NCI-H2107 (cell line): ENCODE measurements at places on chromosomes 3 and 15.

- DNase-seq = peak; percentile 29
These were observed 65.5 kb downstream of the GALK2 start for GRCh38 chr15:49235446-49236124.

DNA sequence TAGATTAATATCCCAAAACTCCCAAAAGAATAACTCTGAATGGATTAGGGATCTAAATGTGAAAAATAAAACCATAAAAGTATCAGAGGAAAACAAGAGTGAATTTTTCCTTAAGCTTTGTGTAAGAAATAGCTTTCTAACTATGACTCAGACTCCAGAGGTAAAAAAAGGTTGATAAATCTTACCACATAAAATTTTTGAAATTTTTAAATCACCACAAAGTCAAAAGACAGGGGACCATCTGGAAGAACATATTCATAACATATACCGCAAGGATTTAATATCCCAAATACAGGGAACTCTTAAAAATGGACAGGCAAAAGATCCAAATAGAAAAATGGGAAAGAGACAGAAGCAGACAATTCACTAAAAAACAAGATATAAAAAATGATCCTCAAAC is 145.0 kb downstream of the ARNT2 start:
- no peak for DNase-seq

GRCh38 chr3:122919291-122919610 is 108.3 kb downstream of the SEMA5B start:
- DNase-seq = no peak

DNA sequence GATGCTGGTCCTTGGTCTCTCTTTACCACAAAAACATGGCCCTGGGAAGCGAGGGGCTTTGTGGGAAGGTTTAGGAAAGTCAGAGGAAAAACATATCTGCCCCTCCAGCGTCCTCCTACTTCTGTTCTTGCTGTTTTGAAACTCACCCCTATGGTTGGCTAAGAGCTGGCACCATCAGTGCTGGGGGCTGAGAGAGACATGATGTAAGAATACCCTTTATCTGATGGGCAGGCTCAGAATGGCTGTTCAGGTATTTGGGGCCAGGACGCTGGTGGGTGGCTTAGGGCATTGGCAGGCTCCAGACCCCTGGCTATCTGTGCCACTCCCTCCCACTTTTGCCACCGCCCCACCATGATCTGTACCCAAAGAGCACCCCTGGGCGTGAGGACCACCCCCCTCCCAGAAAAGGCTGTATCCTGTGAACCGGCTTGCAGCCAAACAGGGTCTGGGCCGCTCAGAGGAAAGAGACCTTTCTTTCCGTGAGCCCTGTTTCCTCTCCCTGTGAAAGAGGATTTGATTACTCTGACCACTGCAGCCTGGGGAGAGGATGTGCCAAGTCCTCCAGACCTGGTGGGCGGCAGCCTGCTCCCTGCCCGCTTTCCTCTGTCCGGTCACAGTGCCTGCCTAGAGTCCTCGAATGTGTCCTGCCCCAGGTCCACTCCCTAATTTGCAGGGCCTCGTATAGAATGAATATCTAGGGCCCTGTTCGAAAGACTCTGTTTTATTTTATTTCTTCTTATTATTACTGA is 61.3 kb upstream of the SLC6A6 start:
- DNase-seq = no peak

- DNase-seq = no peak
These were observed 3.8 kb upstream of the GABPB1 start for GRCh38 chr15:50358845-50359244.

GRCh38 chr15:70575231-70576226 is 187.8 kb downstream of the UACA start:
- no peak for DNase-seq

DNA sequence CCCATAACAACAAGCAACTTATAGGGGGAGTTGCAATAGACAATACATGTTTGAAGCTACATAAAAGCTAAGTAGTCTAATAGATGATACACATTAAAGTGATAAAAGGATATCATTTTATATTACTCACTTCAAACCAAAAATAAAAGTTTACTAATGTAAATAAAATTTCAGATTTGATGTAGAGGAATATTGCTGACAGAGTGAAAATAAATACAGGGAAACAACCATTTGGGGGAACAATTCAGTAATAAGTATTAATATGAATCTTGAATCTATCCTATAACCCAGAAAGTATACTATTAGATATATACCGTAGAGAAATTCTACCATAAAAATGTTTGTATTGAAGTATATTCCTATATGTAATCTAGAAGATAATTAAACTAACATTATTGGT is 1248.9 kb upstream of the EPHA6 start:
- no peak for DNase-seq

DNA sequence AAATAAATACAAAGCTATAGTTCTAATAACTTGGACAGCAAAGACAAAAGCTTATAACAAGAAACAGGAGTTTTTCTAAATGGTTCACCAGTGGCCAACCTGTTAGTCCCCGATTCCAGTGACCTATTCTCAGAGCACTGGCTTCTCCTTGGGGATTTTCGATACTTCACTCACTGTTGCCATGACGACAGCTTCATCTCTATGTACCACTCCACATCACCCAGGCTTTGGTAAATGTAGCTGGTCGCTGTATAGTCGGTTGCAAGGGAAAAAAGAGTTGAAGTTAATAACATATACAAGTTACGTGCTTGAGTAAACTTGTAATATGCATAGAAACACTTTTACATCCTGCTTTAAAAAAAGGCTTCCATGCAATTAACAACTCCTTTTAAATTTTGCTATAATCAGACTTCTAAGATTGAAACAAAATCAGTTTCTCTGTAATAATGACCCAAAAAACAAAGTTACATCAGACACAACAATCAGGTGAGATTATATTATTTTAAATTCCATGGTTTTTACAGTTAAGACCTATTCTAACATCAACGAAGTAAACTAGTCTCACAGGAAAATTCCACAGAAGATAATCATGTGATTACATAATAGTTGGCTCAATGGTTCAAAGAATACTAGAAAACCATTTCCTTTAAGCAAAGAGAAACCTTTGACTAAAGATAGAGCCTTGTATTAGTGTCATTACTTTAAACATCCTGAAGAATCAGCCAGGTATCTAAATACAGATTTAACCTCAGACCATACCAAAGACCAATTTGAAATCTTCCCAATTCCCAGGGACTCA is 2.9 kb downstream of the CCNL1 start:
- no peak for DNase-seq

DNA sequence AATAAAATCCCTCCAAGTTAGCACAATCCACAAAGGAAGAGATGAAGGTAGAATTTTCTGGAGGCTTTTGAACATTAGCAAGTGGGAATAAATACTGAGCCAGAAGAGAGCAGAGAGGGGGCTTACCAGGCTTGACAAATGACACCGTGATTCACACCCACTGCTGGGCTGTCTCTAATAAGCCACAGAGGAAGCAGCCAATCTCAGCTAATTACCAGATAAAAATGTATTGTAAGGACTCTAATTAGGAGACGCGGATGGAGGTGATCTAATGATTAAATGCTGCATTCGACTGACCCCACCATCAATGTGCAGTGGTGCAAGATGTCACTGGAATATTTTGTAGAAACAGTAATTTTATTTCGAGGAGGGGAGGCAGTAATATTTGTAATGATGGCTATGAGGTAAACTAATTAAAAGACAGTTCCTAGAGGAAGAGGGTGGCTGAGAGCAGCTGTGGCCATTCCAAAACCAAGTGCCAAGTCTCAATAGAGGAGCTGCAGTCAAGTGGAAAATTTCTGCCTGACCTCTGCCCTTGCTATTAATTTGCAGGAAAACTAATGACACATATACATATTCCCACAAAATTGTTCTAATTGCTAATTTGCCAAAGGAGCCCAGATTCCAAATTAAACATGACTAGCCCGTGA is 602.2 kb downstream of the FOXP1 start:
- no peak for DNase-seq

DNA sequence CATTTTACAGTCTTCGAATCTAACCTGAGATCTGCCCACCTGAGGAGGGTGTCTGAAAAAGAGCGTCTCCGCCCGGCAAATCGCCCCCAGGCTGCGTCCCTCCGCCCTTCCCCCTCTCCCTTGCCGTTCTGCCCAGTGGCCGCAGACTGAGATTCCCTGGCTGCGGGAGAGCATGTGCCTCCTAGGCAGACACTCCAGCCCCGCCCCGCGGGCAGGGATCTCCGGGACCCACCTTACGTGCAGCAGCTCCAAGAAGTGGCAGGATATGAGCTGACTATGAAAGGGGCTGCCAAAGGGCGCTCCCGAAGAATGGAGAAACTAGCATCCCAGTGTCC is 2.7 kb upstream of the WNT5A start:
- no peak for DNase-seq

DNA sequence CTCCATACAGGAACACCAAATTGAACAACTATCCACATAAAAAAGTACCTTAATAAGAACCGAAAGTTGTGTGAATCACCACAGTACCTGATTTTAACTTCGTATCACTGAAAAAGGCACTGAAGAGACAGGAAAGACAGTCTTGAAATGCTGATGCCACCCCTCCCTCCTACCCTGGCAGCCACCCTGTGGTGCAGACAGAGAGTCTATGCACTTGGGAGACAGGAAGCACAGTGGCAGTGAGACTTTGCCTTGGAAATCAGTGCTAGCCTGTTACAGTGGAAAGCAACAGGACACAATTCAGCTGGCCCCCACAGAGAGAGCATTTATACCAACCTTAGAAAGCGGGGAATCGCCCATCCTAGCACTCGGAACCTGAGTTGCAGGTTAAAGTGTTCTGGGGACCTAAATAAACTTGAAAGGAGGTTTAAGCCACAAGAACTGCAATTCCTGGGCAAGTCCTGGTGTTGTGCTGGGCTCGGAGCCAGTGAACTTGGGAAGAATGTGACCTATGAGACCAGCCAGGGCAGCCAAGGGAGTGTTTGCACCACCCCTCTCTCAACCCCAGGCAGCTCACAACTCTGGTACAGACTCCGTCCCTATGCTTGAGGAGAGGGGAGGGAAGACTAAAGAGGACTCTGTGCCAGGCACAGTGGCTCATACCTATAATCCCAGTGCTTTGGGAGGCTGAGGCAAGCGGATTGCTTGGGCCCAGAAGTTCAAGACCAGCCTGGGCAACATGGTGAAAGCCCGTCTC is 240.1 kb downstream of the ISL2 start:
- no peak for DNase-seq

DNA sequence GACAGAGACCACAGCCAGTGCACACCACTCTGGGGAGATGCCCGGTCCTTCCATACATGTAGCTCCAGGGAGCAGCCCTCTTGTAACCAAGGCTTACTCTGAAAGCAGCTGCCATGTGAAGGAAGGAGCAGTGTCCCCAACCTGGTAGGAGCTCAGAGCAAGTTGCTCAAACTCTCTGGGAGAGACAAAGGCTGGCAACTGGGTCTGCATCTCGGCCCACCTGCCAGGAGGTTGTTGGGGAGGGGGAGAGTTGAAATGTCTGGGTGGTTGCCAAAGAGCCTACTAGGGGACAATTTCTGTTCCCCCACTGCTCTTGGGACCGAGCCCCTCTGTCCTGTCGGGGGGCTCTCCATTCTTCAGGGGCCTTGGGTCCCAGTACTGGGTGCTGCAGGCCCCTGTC is 309.9 kb downstream of the TLE3 start:
- DNase-seq = no peak

- DNase-seq = no peak
These were observed 7.2 kb upstream of the ENTPD3 start for GRCh38 chr3:40379674-40380306.

DNA sequence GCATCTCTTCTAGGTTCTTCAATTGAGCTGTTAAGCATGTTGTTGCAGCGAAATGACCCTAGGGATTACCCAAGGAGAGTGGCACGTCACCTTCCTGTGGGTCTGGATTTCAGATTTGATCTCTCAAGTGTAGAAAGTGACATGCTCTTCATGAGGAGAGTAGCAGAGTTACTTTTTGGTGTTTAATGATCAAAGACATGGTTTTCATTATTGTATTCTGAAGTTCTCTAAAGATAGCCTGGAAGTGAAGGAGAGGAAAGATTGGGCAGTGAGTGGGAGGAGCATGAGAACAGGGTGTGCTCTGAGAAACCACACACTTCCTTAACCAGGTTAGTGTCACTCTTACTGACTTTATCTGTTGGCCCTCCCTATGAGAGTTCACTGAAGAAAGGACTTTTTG is 153.6 kb downstream of the AKAP13 start:
- no peak for DNase-seq

- no peak for DNase-seq
These were observed 31.3 kb downstream of the CD200 start for GRCh38 chr3:112364291-112364690.

DNA sequence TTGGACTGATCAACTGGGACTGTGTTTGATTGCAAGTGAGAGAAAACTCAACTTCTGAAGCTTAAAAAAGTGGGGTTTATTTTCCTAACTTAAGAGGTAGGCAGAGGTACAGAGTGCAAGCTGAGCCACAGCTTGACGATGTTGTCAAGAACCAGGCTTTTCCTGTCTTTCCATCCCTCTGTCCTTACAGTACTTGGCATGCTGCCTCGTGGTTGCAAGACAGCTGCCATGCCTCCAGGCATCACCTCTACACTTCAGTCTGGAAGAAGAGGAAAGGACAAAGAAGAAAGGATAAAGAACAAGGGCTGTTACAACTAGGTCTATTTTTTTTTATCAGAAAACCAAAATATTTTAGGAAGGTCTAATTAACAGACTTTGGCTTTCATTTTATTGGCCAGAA is 51.8 kb upstream of the GALNT15 start:
- no peak for DNase-seq

- DNase-seq = no peak
These were observed 363.6 kb upstream of the GOLIM4 start for GRCh38 chr3:168459226-168459784.

GRCh38 chr3:27679691-27680090 is 42.4 kb downstream of the EOMES start:
- no peak for DNase-seq

DNA sequence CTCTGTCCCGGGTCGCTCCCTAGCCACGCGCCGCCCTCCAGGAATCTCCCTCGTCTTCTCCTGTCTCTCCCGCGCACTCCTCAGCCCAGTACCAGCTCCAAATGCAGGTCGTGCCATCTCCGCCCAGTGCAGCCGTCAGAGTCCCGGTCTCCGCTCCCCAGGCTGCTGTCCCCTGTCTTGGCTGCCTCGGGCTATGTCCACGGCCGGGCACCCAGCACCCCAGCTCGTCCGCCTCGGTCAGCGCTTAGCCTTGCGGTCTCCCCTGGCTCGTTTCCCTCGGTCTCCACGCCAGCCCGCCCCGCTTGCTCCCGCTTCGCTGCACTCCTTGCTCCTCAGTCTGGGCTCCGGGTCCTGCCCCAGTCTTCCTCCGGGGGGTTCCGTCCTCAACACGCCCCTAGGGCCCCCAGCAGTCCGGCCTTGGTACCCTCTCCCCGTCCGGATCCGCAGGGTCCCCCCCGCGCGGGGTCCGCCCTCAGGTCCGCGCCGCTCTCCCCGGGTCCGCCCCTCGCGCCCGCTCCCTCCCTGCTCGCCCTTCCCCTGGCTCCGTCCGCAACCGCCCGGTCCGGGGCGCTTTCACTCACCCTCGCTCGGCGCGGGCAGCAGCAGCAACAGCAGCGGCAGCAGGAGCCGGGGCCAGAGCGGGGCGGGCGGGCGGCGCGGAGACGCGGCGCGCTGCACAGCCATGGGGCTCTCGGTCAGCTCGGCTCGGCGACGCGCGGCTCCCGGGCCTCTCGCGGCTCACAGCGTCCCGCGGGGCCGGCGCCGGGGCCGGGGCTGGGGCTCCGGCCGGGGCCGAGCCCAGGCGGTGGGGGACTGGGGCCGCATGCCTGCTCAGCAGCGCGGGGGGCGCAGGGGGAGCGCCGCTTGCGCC is 462 bp downstream of the IGDCC3 start:
- no peak for DNase-seq
